ENCODE measurements at places on chromosomes 1 and 21.

DNA sequence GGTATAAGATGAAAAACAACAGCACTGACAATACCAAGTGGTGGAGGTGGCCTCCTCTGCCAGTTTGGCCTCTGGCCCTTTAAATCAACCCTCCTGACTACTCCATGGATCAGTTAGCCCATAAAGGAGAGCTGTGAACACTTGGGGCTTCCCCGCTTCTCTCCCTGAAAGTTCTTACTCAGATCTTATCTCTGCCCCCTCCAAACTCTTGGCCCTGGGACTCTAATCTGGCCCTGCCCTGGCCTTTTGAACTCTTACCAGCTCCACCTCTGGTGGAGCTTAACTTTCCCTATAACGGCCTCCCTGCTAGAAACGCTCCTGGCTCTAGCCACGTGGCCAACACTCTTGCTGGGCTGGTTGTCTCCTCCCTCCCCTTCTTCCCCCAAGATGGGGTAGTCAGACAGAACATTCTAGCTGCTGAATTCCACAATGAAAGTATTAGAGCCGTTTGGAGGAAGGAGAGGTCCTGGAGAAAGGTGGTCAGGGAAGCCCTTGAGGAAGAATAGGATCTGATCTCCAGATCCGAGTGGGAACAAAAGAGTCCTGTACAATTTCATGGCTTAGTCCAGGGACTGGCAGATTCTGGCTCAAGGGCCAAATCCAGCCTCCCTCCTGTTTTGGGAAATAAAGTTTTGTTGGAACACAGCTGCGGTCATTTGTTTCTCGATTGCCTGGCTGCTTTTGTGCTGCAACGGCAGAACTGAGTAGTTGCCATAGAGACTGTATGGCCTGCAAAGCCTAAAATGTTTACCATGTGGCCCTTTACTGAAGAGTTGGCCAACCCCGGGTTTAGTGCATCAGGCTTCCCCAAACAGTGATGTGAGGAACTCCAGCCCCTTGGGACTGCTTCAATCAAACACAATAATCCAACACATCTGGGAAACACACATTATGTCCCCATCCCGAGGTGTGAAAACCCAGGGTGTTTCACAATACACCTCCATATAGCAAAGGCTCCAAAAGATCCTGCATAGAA, 9.5 kb upstream of the PIGR start:
- DNase-seq = peak; percentile 37

DNA sequence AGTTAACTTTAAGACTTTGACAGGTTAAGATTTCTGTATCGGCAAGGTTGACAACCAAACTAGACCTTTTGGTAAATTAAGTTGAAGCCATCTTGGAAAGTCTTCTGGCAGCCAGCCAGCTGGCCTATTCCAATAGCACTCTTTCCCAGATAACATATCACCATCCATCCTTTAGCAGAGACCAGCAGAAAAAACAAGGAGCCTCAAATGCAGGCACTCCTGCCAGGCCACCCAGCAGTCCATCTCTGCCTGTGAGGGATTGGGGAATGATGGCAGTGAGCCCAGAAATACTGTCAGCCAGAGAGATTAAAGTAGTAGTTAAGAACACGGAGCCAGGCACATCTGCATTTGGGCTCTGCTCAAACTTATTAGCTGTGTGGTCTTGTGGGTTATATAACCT, 19.4 kb downstream of the ZBTB40 start:
- peak; percentile 96 for DNase-seq

- no peak for DNase-seq
These were observed 95.5 kb upstream of the TARDBP start for GRCh38 chr1:10916991-10917390.

- DNase-seq = peak; percentile 38
These were observed 2.4 kb downstream of the NTPCR start for GRCh38 chr1:232952514-232953499.

DNA sequence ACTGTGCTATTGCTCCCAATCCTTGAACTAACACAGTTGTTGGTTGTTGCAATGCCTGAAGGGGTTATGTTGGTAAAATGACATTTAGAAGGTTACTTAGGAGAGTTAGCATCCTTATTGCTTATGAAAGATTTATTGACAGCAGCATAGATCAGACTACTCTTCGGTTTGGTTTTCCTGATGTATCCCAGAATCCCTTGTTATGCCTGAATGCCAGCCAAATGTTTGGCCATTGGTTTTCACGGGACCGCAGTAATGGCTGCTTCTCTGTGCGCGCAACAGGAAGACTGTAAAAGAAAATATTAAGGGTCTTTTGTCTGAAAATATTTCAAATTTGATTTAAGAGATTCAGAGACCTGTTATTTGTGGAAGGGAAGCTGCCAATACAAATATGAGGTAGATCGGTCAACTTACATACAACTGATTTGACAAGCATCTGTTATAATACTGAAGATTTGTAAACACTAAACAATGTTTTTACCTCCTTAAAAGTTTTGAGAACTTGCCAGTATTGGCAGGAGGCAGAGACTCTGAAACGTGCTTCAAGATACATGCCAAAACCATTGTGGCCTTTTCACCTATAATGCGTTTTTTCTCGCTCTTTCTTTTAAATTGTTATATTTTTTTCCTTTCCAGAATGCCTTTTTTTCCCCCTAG, 8.3 kb downstream of the NFIA start:
- no peak for DNase-seq

GRCh38 chr1:165856606-165857005, 29.2 kb downstream of the UCK2 start:
- no peak for DNase-seq

DNA sequence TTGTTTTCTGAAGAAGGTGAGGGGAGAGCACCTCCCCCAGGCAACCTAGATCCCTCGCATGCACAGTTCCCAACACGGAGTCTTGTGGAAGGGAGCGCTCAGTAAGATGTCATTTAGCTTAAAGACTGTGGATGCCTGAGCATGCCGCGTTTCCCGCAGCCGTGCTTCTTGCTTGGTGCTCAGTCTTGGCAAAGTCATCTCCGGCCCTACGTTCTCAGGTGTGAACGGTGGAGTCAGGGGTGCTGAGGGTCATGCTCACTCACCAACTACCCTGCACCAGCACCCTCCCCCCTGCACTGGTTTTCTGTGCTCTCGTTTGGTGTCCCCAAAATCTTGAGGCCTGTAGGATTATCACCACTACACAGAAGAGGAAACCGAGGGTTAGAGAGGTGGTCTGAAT, 202.1 kb downstream of the RHOU start:
- no peak for DNase-seq

DNA sequence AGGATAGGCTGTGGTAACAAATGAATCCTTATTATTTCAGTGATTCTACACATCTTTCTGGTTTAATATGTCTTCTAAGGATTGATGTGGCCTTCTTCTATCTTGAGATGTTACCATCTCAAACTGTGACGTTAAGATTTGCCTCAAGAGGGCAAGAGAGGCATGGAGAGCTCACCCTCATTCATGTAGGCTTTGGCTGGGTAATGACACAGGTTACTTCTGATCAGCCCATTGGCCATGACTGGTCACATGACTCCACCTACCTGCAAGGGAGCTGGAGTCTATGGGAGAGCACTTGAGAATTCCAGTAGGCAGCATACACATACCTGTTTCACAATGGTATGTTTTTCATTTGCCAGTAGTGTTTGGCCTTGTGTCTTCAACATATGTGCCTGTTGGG, 30.0 kb downstream of the CACHD1 start:
- no peak for DNase-seq

DNA sequence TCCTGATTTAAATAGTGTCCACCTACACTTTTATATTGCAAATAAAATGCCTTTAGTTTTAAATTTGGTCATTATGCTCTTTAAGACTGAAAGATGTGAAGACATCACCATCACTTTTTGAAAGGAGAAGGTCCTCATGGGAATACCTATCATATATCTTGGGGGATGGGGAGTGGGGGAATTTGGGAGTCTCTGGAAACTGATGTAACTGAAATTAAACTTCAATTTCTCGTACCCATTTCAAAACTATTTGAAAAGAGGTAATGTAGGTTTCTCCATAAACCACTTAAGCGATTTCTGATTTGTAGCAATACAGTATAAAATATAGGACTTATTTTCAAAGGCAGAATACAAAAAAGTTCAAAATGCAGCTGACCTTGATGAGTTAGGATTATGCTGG, 924 bp downstream of the EXTL2 start:
- DNase-seq = no peak

DNA sequence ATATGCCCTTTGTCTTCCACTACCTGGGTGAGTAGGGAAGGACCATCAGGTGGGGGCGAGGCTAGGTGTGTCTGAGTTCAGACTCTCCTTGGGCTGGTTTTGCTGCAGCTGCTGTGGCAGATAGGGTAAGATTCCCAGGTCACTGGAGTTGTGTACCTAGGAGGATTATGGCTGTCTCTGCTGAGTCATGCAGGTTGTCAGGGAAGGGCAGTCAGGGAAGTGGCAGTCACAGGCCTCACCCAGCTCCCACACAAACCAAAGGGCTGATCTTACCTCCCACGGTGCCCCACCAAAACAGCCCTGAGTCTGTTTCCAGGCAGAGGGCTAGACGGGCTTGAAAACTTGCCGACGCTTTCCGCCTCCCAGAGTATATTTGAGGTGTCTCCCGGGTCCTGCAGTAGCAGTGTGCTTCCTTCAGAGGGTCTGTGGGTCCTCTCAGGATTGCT, 201.6 kb upstream of the PLXNA2 start:
- DNase-seq = no peak

DNA sequence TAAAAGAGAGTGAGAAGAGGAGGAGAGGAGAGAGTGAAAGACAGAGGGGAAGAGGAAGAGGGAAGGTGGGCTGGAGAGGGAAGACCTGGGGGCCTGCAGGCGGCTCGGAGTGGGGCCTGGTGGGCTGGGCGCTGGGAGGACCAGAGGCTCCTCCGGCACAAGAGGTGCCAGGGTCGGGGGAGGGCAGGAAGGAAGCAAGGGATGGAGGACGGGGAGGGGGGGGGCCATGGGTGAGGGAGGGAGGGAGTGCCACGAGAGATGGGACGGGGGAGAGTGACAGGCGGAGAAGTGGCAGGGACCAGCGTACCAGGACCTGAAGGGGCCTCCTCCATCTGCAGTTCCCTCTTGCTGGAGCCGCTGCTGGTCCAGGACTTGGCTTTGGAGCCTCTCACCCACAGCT, 87.7 kb downstream of the CASZ1 start:
- DNase-seq = no peak
